Cerebellar cortex (tissue), 1 donor: ENCODE measurements at places on chromosomes 13 and 19.

GRCh38 chr13:21000647-21001046 lies 60.7 kb downstream of the LATS2 start:
- DNase-seq: no peak

- no peak for DNase-seq
These were observed 27.3 kb downstream of the TMEM255B start for GRCh38 chr13:113786262-113786841.

GRCh38 chr13:99734013-99734693 lies 232.9 kb downstream of the TM9SF2 start:
- no peak for DNase-seq

DNA sequence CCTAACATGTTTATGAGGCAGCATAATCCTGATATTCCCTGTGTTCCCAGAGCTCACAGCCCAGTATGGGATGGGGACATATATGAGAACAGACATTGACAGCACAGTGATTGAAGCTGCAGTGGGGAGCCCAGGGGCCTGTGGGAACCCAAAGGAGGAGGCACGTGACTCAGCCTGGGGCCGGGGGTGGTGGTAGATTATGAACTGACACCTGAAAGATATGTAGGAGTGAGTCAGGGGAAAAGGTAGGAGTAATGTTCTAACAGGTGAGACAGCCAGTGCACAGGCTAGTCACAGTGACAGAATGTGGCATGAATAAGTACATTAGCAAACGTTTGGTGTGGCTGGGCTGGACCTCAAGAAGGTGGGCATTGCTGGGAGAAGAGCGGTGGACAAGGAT lies 29.0 kb downstream of the CKM start:
- no peak for DNase-seq

- no peak for DNase-seq
These were observed 32.1 kb upstream of the ZNF492 start for GRCh38 chr19:22601906-22602630.

- DNase-seq: peak; percentile 57
These were observed 83.2 kb upstream of the MCF2L start for GRCh38 chr13:112885782-112886268.

DNA sequence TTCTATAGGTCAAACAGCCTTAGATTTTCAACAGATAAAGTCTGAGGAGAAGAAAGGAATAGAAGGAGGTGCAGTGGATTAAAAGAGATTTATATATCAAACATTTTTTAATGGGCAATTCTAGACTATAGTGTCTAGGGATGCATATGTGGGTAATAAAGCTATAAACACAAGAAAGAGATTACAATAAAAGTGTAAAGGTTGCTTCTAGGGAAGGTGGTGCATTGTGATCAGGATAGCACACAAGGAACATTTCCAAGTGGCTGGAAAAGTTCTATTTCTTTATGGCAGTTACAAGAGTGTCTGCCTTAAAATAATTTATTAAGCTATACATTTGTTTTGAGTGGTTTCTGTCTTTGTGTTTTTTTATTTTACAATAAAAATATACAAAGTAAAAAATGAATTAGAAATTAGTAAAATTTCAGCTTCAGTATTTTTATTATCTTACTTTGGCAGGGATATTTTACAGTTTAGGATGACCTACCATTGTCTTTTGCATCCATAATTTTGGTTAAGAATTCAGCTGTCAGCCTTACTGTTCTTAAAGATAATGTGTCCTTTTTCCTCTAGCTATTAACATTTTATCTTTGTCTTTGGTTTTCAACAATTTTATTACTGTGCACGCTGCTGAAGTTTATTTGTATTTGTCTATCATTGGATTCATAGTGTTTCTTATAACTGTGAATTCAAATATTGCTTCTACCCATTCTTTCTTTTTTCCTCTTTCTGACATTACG lies 221.8 kb downstream of the LACC1 start:
- no peak for DNase-seq

DNA sequence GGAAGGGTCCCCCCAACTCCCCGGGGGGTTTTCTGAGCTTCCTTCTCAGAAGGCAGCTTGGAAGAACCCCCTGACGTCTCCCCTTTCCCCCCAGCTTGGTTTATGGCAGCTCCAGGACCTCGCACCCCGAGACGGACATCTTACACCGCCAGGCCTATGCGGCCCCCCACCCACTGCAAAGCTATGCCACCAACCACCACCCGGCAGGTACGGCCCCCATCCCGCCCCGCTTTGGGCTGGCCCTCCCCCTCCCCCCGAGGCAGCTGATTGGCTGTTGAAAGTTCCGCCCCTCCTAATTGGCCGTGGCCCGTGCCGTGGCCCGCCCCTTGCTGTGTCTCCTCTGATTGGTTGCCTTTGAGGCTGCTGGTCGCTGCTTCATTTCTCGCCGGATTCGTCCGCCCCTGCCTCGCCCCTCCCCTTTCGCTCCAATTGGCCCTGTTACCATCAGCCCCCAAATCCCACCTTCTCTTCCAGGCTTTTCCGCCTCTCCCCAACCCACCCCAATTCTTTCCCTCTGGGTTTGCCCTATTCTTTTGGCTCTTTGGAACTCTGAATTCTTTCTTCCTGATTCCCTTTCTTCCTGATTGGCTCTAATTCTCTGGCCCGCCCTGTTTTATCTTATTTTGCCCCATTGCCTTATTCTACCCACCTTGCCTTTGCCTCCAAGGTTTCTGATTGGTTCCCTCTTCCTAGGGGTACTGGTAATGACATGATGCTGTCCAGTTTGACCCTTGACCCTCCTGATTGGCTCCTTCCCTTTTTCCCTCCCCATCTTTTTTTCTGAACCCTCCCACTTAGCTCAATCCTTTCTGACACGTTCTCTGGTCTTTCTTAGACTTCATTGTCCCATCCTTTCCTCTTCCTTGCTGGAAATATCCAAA lies 2.5 kb downstream of the PRR12 start:
- peak; percentile 96 for DNase-seq

DNA sequence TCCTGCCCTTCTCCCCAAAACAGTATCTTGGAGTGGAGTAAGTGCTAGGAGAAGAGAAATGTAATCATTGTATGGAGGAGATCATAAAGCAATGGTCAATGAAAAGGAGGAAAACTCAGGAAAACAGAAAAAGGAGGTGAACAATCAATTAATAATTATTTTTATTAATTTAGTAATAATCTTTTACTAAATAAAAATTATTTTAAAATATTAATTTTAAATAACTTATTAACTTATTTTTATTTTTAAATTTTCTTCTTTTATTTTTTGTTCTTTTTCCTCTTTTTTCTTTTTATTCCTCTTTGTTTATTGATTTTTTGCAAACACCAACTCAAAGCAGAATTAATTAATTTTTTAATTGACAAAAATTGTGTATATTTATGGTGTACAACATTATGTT lies 80.3 kb downstream of the TNFSF11 start:
- no peak for DNase-seq

- DNase-seq: no peak
These were observed 34.5 kb downstream of the MYO9B start for GRCh38 chr19:17109962-17110598.

DNA sequence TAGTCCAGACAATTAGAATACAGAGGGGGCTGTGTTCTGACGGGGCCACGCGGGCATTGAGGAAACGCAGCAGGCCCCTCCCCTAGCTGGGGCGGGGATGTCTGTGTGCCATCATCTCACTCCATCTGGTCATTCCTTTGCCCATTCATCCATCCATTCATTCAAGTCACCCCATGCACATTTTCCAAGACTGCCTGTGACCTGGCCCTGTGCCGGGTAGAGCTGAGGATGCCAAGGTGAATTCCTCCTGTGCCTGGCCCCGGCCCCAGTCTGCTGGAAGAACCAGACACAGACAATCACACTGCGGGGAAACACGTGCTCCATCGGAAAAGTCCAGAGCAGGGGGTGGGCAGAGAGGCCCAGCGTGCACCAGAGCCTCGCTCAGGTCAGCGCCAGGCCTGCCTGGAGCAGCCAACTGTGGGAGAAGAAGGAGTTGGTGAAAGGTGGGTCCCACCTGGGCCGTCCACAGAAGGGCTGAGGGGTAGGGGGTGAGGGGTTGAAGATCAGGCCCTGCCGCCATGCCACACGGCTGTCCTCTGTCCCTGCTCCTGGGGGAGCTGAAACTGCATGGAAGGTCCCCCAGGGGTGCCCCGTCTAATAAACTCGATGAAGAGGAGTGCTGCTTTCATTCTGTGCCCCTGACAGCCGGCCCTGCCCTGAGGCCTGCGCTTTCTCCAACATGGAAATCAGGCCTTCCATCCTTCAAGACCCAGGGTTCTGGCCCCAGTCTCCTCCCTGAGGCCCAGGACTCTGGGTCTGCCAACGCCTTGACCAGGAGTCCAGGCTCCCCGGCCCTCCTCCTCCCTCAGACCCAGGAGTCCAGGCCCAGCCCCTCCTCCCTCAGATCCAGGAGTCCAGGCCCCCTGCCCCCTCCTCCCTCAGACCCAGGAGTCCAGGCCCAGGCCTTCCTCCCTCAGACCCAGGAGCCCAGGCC lies 1.6 kb upstream of the CACNG6 start:
- DNase-seq: peak; percentile 35

DNA sequence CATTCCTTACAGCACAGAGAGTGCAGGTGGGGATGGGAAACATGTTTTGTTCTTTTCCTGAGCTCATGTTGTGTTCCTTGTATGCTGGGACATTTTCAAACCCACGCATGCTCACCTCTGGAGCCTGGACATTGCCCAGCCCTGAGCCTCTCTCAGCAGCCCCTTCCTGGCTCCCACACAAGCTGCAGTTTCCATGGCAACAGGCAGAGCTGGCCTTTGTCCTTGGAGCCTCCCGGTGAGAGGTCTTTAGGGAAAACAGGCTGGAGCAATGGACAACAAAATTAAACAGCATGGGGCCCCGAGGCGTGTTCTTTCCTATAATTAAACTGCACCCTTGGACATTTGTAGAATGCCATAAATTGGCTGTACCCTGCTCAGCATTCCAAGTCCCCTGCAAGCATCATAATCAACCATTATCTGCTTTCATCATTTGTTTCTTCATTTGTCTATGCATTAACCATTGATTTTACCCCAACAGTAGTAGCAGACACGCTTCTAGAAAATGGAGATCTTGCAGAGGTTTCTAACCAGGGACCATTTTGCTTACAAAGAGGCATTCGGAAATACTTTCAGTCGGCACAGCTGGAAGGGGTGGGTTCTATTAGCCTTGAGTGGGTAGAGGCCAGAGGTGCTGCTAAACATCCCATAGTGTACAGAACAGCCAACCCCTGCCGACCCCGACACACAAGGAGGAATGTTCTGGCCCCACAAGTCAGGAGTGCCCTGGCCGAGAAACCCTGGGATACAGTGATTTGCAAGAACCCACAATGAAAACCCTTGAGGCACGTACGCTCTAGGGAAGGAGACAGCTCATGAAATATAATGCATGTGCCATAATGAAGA lies 133.4 kb upstream of the PEG3 start:
- peak; percentile 30 for DNase-seq
